ENCODE measurements at places on chromosomes 7 and 10. TPM values are rescaled to one million over a fixed set of nuclear protein-coding genes. Genes with fewer than 3 reads are reported as not detected.

Gene SEC61G
- 294 TPM for total RNA-seq

DNA sequence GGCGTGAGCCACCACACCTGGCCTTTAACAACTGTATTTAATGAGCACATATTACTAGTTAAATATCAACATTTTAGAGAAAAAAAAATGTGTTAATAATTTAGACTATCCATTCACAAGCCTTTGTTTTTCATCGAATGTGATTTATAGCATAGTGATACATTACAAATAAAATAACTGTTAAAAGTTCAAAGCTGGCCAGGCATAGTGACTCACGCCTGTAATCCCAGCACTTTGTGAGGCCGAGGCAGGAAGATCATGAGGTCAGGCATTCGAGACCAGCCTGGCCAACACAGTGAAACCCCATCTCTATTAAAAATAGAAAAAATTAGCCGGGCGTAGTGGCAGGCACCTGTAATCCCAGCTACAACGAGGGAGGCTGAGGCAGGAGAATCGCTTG lies 72.7 kb downstream of the HACD1 start:
- H3K27ac ChIP-seq = no peak overlapping the region
- H3K4me3 ChIP-seq = no peak overlapping the region
- no peaks in the 10 kb centered on the region for H3K4me1 ChIP-seq
- H3K36me3 ChIP-seq = no peaks in the 10 kb centered on the region

- no peak for DNase-seq
- no peaks in the 10 kb centered on the region for H3K27me3 ChIP-seq
- H3K4me3 ChIP-seq = no peak overlapping the region
- no peak overlapping the region for H3K27ac ChIP-seq
Observed at GRCh38 chr7:52669031-52669430, 366.4 kb upstream of the POM121L12 start.

DNA sequence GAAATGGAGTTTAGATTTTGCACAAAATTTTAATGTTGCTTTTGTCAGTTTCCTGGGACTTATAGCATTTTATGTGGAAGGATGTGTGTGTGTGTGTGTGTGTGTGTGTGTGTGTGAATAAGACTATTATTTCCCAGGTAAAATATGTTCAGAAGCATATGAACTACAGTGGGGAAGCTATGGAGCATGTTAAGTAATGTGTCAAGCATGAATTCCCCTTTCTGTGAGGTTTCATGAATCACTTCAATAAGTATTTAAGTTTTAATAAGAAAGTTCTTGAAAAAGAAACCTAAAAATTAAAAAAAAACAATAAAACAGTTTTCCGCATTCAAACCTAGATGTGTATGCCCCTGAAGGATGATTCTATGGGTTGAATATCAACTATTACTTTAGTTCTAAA lies 693 bp downstream of the CREB5 start:
- H3K27me3 ChIP-seq = peaks cover 5% of the 10 kb centered on the region
- H3K4me3 ChIP-seq = no peak overlapping the region
- DNase-seq = no peak
- H3K27ac ChIP-seq = no peak overlapping the region
- H3K36me3 ChIP-seq = no peaks in the 10 kb centered on the region

DNA sequence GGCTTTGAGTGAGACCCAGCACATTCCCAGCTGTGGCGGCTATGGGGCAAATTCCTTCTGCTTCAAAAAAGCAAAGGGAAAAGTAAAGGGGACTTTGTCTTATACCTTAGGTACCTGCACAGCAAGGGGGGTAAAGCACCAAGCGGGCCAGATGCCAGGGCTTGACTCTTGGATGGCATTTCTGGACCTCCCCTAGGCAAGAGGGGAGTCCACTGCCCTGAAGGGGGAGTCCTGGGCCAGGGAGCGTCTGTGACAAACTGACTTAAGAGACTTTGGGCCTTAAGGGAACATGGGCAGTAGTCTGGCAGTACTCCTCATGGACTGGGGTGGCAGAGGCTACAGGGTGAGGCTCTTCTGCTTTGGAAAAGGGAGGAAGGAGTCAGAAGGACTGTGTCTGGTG lies 16.1 kb upstream of the FOXI2 start:
- no peak overlapping the region for H3K27ac ChIP-seq
- no peaks in the 10 kb centered on the region for H3K4me1 ChIP-seq
- H3K27me3 ChIP-seq = no peaks in the 10 kb centered on the region

DNA sequence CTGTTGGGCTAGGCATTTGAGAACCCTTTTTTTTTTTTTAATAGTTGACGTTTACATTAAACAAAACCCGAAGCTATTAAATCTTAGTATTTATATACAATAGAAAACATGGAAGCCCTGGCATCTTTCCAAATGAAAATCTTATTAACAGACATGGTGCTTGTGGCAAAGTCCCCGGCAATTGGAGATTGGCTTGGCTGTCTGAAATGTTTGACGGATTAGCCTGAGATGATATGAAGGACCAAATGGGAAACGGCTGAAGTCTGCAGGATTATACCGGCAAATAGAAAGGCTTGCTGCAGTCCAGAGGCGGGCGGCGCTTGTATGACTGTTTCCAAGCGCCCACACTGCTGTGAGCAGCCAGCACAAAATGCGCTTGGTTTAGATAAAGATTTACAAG lies 105.6 kb downstream of the BUB3 start:
- H3K36me3 ChIP-seq = no peaks in the 10 kb centered on the region
- H3K4me1 ChIP-seq = no peaks in the 10 kb centered on the region
- H3K4me3 ChIP-seq = no peak overlapping the region
- no peak overlapping the region for H3K27ac ChIP-seq

Gene AGR2
- total RNA-seq = 23.9 TPM

DNA sequence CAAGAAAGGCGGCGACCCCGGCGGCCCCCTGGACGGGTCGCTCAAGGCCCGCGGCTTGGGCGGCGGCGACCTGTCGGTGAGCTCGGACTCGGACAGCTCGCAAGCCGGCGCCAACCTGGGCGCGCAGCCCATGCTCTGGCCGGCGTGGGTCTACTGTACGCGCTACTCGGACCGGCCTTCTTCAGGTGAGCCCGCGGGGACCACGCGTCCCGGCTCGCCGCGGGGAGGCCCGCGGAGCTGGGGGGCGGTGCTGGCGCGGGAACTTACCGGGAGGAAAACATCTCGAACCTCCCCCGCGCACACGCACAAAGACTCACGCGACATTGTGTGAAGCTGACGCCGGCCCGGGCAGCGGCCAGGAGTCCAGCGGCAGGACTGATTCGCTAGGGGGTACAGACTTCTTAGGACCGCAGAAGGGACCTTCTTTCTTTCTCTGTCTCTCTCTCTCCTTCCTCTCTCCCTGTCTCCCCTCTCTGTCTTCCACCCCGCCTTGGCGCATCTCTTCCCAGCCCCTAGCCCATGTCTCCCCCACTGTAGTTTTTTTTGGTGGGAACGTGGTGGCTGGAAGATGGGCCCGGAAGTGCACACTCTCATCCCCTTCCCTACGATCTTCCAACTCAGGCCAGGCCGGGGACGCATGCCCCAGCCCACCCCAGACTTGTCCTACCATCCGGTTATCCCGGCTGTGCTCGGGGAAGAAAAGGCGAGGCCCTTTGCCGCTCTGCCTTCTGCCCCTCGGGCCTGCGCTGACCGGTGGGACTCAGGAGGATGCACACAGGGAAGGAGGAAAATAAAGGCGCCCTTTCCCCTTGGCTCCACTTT lies 1.2 kb downstream of the EN2 start:
- peaks cover 40% of the 10 kb centered on the region for H3K4me1 ChIP-seq
- peaks cover 76% of the 10 kb centered on the region for H3K27me3 ChIP-seq
- no peak overlapping the region for H3K27ac ChIP-seq

DNA sequence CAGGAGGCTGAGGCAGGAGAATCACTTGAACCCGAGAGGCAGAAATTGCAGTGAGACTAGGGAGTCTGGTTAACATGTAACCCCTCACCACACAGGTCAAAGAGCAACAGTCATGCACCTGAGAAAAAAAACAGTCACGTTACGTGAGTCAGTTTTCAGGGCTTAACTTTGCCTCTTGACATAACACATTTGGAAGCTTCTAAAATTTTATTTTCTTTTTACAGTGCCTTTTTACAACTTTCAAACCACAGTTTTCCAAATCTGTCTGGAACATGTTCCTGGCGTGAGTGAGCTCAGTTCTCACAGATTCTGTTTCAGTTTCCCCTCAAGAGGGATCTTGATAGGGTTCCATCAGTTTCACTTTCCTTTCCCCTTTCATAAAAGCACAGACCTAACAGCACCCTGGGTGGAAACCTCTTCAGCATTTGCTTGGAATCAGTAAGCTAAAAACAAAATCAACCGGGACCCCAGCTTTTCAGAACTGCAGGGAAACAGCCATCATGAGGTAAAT lies 4.4 kb downstream of the IFIT3 start:
- peak overlapping the region; percentile 9 for H3K4me3 ChIP-seq
- H3K27ac ChIP-seq = peak overlapping the region; percentile 31
- DNase-seq = peak; percentile 18

Gene FAM237B
- total RNA-seq = not detected

Gene ITPRID1
- not detected for total RNA-seq

DNA sequence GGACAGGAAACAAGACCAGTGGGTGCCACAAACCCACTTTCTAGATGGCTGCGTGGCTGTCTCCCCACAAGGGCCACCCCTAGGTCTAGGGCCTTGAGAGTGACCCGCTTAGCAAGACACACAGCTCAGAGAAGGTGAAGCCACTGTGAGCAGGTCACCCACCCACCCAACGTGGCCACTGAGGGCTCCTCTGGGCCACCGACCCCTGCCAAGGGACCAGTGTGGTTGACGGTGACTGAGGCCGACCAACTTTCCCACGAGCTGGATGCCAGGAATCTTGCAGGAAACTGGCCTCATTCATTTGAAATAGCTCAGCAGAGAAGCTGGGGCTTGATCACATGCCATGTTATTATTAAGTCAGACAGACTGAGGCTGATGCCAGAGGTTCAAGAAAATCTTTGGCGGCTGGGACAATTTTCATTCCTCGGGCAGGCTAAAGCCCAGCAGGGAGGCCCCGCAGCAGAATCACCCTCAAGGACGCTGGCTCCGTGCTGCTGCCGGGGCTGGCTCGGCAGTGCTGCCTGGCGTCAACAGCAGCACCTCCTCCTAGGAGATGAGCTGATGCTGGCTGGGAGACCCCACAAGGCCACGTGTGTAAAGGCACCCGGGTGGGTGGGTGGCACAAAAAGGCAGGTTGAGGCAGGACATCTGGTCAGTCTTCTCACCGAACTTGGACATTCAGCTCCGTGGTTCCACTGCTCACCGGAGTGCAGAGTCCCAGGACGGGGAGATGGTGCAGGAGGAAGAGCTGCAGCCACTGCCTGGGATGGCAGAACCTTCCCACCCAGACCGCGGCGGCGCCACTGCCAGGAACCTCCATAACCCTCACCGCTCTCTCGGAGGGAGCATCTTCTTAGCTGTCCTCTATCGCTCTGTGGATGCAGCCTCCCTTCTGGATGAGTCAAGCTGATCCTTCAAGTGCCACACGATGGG lies 57.8 kb downstream of the ZRANB1 start:
- peak overlapping the region; percentile 17 for H3K27ac ChIP-seq
- no peak for DNase-seq
- H3K27me3 ChIP-seq = no peaks in the 10 kb centered on the region
- no peaks in the 10 kb centered on the region for H3K4me1 ChIP-seq

DNA sequence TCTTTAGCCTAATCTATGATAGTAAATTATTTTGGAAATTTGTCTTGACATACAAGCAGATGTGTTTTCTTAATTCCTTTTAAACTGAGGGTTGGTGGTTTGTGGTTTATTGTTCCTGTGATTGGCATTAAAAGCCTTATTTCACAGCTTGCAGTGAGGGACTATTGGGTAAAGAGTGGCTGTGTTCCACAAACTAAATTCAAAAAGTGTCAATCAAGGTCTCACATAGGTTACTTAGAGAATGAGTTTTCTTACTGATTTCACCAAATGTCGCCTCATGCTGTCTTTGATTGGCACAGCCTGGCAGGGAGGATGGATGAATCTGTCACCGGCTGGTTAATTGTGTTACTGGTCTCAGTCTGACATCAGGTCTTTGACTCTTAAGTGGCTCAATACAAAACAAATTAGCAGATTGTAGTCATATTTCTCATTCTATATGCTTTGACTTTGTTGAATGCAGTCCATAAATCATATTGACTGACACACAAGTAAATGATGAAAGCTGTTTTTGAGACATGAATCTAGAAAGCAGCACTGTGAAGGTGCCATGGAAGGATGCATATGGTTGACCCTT lies 66.8 kb upstream of the CYP26C1 start:
- no peaks in the 10 kb centered on the region for H3K4me1 ChIP-seq
- H3K36me3 ChIP-seq = no peaks in the 10 kb centered on the region
- no peak for DNase-seq
- H3K27ac ChIP-seq = no peak overlapping the region
- no peak overlapping the region for H3K4me3 ChIP-seq
- no peaks in the 10 kb centered on the region for H3K27me3 ChIP-seq

Gene SLC18A3
- not detected for total RNA-seq

DNA sequence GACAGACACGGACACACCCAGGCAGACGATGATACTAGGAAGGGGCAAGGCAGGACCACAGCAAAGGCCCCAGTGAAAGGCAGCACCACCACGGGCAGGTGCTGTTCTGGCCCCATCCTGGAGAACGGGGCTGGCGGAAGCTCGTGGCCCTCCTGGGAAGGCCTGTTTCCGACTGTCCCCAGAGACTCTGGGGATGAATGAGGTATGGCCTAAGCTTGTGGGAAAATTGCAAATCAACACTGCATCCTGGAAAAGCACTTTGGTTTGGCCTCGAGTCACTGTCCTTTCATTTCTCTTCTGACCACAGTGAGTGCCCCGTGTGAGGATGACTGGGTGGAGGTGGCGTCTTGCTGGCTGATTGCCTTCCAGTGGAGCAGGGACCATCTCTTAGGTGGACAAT lies 81.6 kb upstream of the ANLN start:
- no peaks in the 10 kb centered on the region for H3K36me3 ChIP-seq
- no peaks in the 10 kb centered on the region for H3K27me3 ChIP-seq
- no peak overlapping the region for H3K4me3 ChIP-seq
- peaks cover 26% of the 10 kb centered on the region for H3K4me1 ChIP-seq
- DNase-seq = no peak
- no peak overlapping the region for H3K27ac ChIP-seq
